ENCODE measurements at places on chromosomes 2 and 18.

DNA sequence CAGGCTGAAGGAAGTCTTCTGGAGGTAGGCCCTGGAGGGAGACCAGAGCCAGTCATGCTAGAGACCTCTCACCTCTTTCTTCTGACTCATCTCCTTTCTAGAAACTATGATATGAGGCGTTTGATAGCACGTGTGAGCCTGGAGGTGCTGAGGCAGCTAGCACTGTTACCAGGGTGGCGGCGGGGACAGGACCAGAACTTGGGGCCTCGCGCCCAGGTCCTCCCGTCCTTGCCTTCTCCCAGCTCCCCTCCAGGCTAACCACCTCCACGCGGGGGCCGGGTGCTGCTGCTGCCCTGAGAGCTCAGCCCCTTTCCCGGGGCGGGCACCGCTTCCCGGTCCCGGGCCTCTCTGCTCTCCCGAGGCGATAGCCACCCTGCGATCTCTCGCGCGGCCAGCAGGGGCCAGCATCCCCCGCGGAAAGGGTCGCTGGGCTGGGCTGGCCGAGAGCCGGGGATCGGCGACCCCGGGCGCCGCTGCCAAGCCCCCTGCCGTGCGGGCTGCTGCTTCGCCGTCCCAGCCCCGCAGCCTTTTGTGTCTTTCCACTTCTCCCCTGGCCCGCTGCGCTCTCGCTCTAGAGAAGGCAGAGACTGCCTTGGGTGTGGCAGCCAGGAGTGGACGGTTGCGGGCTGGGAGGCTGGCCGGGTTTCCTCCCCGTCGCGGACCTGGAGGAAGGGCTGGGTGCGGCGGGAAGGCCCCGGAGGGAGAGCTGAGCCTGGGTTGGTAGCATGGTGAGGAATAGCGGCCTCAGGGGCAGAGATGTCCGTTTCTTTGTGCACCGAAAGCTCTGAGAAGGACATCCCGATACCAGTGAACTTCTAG lies 49.1 kb downstream of the TMEM17 start:
- DNase-seq: peak; percentile 63

DNA sequence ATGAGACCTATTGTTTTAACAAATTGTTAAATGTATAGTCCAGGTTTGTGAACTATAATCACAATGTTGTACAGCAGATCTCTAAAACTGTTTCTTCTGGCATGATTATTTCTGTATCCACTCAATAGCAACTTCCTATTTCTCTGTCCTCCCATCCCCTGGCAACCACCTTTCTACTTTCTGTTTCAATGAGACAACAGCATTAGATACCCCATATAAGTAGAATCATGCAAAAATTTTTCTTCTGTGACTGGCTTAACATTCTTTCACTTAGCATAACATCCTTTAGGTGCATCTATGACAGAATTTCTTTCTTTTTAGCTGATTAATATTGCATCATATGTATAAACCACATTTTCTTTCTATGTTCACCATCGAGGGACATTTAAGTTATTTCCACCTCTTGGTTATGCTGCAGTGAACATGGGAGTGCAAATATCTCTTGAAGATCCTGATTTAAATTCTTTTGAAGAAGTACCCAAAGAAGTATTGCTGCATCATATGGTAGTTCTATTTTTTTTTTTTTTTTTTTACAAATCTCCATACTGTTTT lies 713.5 kb downstream of the LRP1B start:
- no peak for DNase-seq

GRCh38 chr2:230097841-230098240 lies 29.1 kb upstream of the SLC16A14 start:
- no peak for DNase-seq

- DNase-seq: no peak
Measured at GRCh38 chr2:213152065-213152794, 818 bp upstream of the IKZF2 start.

All from stimulated activated CD4-positive, alpha-beta T cell treated with anti-CD3 and anti-CD28 coated beads, TNF-alpha, amount 100 ng/mL, for 1 hour (primary cell).